ENCODE measurements at places on chromosomes 5 and 9.

DNA sequence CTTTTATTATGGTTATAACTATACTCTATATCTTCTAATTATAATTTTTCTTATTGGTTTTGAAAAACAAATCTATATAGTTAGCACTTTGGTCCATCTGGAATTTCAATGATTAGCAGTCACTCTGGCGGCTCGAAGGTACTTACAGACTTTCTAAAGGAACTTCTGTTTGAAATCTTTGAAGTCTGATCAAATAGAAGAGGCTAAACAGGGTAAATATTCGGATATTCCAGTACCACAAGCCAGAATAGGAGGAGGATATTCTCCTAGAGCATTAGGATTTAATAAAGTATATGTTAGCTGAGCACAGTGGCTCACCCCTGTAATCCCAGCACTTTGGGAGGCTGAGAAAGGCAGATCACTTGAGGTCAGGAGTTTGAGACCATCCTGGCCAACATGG is 38.7 kb upstream of the HSD17B3 start:
- DNase-seq: no peak

DNA sequence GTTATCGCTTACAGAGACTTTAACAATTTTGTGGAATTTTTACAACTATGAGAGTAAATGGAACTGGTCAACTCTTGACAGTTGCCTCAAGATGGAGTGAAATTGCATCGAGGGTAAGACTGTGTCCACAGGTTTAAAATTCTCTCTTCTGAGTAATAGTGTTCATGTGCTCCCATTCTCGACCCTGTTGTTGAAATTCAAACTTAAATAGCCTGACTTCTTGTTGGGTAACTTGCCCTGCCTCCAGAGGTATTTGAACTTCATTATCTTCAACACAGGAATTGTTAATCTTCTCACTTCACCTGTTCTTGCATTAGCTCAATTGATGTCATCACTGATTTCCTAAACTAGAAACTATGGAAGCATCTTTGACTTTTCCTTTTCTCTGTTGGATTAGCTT is 77.5 kb downstream of the PIP5K1B start:
- DNase-seq: no peak

DNA sequence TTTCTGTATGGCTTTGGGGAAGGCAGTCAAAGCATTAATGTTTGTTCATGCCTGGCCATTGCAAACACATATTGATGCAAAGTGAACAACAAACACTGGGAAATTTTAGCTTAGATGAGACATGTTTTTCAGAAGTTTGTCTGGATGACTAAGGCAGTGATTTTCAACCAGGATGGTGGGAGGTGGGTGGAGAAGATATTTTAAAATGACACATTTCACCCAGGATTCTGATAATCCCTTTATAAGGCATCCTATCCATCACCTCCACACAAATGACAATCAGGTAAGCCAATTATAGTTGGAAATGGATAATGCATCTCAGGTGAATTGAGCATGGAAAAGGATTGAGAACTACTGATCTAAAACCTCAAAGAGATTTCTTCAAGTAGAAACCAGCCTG is 57.4 kb upstream of the SV2C start:
- DNase-seq: no peak

DNA sequence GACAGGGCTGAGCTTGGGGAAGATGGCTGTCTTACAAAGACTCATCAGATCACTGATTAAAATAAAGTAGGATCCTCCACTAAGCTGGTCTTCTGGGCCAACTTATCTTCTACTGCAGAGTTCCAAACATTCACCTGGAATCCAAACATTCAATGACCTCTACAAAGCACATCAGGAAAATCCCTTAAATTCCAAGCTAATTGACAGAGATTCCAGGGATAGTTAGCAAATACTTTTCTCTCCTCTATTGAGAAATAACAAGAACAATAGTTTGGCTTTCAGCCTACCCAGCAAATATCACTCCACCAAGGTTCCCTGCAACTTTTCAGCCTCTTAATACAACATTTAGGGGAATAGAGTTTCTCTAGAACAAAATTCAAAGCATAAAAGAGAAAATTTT is 140.6 kb upstream of the LIFR start:
- no peak for DNase-seq

DNA sequence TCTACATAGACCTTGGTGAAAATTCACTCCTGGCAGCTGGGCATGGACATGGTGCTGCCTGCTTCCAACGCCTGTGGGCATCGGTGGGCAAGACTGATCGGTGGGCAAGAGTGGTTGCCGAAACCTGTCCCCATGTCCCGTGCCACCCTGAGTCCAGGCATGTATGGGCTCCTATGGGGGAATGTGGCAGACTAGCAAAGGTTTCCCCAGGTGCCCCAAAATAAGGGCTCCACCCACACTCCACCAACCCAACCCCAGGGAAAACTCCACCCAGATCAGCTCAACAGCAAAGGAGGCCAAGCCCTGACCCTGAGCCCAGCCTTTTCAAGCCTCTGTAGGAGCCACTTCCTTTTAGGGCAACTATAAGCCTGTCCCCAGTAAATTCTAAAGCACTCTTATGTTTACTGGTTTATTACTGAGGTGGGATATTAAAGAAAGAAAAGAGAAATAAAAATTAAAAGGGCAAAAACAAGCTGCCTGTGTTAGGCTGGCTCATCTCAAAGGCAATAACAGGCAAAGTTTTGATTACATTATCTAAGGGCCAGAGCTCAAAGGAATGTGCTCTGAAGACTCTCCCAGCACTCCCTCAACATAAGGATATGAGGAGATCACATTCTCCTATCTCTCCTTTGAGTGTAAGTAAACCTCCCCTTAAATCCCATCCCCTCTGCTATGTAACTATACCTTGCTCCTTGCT is 8.9 kb upstream of the SPATA31E1 start:
- DNase-seq: no peak

DNA sequence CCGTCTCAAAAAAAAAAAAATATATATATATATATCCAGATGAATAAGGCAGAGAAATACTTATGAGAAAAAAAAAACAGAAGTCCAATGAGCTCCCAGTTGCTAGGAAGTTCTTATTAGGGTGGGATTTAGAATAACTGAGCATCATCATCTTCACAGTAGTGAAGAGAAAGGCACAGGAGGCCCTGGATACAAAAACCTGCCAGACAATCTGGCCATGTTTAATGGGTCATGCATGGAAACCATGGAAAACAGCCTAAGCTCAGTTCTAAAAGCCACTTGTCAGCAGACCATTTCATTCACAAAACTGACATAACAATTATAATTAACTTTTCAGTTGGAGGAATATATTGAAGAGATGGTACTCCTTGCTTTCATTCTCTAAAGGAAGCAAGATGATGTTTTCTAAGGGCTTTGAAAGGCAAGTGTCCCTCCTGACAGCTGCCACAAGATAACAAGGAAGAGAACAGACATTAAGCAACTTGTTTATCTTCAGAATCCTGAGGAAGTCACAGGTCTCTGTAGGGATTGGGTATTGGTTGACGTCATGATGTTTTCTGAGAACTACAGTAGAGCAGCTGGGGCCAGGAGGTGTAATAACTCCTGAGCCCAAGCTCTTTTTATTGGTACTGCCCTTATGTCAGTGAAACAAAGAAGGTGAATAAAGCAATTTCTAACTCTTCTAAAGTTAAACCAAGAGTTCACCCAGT is 463.1 kb downstream of the DMAC1 start:
- DNase-seq: no peak

DNA sequence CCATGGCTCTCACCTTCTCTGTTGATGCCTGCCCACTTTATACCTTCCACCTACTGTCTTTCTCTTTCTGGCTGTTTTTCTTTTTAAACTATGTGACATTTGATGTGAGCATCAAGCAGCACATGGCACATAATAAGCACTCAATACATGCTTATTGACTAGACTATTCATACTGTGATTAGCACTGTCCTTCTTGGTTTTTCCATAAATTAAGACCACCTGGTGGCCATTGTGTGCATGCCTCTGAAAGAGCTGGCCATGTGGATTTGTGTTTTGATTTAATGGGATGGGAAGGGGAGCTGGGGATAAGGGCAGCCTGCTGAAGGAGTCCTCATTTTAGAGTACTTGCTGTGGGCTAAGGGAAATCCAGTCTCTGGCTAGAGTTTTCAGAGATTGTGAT is 79.4 kb downstream of the ARHGEF28 start:
- no peak for DNase-seq

DNA sequence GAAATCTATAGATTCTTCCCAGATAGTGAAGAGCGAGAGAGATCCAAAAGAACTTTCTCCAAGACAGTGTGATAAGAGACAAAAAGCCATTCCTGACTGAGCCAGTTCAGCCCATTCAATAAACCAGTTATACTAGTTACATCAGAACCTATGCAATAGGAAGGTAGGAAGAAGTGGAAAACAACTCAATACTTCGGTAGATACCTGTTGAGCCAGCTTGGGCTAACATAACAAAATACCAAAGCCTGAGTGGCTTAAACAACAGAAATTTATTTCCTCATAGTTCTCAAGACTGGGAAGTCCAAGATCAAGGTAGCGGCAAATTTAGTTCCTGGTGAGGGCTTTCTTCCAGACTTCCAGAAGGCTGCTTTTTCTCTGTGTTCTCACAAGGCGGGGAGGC is 214.5 kb upstream of the GRAMD2B start:
- DNase-seq: no peak

- no peak for DNase-seq
These were observed 105.7 kb upstream of the KLF9 start for GRCh38 chr9:70519912-70520724.

DNA sequence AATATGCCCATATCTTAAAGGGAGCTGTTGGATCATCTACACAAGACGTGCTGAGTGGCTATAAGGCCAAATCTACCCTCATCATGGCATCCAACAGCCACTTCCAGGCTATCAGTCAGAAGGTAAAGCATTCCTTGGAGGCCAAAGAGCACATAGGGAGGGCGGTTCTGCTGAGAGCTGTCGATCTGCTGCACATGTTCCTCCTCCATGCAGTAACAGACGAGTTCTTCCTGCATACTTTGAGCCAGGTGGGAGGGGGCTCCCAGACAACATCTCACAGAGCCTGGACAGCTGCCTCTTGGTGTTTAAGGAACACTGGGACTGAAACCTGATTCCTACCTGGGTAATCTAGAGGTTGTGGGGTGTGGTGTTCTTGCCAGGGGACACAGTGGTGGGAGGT is 93.3 kb upstream of the RAI14 start:
- DNase-seq: no peak

DNA sequence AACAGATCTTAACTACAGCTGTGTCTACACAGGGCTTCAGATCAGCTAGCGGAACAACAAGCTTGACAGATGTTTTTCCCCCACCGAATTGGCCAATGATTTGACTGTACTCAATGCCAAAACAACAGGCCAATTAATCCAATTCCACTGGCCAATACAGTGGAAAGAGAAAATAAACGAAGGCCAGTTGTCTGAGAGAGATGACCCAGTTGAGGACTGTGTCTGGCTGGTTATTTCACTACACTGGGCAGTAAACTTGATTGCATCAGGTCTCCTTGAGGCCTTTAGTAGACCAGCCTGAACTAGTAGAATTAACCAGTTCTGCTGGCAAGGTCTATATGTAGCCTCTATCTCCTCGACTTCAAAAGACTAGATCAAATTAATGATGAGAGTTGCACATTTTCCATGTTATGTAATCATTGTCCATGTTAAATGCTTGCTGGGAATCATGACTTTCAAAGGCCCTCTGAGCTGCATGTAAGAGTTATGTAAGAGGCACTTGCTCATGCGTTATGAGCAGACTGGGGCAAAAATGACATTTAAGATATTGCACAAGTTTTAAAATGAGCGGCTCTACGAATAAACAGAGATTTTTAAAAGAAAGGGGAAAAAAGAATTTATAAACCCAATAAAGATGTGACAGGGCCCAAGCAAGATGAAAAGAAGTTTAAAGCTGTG is 28.3 kb downstream of the SMIM23 start:
- DNase-seq: no peak

GRCh38 chr5:149799119-149799623 is 69.1 kb downstream of the PPARGC1B start:
- no peak for DNase-seq

DNA sequence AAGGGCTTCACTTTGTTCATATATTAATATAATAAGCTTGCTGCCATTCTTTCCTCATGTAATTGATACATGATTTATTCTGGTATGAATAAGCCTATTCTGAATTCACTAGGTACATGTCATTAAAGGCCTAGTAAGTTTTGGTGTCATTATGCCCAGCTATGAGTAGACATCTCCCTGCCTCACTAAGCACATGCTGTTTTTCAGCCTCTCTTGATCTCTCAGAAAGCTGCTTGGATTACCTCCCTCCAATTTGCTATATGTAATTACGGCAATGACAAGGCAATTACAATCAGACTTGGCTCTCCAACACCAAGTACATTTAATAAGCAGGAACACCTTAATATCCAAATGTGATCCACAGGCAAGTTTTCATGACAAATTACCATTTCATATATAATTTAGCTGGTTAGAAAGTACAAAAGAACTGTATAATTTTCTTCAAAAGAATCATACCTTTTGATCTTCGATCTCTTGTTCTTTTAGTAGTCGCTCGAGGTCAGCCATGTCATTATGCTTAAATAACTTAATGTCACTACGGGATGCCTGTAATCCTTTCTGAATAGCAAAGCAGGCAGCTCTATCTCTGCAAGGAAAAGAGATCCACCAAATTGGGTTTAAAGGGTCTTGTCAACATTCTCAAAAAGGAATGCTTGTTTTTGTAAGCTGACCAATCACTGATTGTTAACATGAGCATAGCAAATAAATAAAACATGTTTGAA is 56.3 kb downstream of the SPTLC1 start:
- DNase-seq: no peak

GRCh38 chr9:13181652-13182051 is 97.8 kb downstream of the MPDZ start:
- DNase-seq: no peak

DNA sequence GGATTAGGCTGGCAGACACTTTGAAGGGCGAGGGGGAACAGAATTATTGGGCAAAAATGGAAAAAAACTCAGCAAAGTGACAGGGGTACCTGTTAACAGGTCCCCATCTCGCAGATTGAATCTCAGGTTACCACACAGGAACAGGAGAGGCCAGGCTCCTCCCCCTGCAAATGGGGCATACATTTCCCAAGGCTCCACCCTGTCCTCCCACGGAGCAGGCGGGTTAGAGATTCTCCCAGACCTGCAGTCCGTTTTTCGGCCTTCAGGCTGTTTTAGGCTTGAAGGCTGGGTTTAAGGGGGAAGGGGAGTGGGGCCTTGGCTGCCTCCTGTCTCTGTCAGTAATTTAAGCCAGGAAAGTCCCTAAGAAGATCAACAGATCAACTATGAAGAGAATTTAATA is 42.7 kb downstream of the LRRC70 start:
- no peak for DNase-seq

- DNase-seq: no peak
These were observed 24.7 kb upstream of the IFNE start for GRCh38 chr9:21506626-21507482.

GRCh38 chr9:134225186-134225585 is 60.8 kb upstream of the RNU6ATAC start:
- DNase-seq: no peak

DNA sequence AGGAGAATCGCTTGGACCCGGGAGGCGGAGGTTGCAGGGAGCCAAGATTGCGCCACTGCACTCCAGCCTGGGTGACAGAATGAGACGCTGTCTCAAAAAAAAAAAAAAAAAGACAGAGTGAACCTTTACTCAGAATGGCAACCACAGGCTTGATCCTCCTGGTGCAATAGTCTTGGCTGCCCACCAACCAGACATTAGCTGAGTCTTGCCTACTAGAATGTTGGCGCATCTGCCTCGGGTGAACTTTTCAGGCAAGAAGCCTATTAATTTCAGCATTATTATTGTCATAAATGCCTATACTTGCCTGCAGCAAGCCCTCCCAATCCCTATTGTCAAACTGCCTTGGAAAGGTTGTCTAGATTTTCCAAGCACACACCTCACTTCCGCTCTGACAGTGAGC is 4.2 kb downstream of the SERINC5 start:
- no peak for DNase-seq

GRCh38 chr5:159411115-159411514 is 80.8 kb upstream of the IL12B start:
- no peak for DNase-seq

- DNase-seq: no peak
These were observed 8.8 kb downstream of the PRXL2C start for GRCh38 chr9:96646081-96646991.

All from stimulated activated CD8-positive, alpha-beta memory T cell treated with anti-CD3 and anti-CD28 coated beads, Interleukin-15, amount 100 ng/mL, for 4 hours (primary cell).